ENCODE measurements at places on chromosomes 6 and 20.

GRCh38 chr6:100452998-100453397, 11.7 kb downstream of the SIM1 start:
- DNase-seq, result no peak

DNA sequence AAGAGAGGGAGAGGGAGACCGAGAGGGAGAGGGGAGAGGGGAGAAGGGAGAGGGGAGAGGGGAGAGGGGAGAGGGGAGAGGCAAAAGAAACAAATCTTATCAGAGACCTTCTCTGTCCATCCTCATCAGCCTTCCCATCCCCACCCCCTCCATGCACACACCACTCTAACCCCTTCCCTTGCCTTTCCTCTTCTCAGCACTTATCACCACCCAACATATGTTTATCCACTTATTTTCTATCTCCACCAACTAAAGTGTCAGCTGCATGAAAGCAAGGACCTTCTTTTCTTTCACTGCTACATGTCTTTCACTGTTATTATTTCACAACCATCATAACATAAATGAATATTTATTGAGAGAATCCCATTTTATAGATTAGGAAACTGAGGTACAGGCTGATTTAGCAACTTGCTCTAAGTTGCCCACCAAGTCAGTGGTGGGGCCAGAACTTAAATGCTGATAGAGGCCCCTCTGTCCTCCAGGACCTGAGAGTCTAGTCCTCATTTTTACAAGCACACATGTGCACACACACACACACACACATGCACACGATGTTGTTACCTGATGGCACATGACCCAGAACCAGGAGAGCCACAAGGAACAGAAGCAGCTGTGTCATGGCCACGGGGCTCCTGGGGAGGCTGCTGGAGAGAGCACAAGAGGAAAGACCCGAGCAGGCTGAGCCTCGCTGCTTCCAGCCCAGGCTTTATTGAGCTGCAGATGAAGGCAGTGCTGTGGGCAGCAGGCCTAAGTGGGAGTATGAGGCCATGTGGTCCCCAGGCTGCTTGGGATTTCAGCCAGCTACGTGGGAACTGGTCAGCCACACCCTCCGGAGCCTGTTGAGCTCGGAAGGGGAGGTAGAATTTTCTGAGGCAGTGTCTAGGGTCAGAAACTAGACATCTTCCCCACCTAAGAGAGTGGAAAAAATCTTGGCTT, 2.3 kb downstream of the DEFB124 start:
- DNase-seq, result no peak

DNA sequence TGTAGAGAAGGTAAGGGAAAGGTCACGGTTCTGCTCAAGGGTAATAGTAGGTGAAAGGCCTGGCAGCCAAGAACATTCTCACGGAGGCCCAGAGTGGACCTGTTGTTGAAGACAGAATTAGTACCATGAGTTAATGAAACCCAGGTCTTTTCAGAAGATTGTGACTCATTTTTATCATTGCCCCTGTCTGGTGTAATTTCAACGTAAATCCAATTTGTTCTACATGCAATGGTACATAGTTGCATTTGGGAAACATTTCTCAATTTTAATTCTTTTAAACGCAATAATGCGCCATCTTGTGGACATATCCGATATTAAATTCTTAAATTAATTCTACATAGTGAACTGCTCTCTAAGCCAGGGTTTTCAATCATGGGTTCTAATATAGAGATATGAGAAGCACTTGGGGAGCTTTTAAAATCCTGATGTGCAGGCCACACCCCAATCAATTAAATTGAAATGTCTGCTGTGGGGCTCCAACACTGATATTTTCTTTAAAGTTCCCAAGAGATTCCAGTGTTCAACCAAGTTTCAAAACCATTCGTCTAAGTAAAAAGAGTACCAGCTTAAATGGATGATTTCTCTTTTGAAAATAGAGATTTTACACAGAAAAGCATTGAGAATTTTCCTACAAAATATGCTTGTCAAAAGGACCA, 257.4 kb downstream of the PLCB1 start:
- peak; percentile 23 for DNase-seq

DNA sequence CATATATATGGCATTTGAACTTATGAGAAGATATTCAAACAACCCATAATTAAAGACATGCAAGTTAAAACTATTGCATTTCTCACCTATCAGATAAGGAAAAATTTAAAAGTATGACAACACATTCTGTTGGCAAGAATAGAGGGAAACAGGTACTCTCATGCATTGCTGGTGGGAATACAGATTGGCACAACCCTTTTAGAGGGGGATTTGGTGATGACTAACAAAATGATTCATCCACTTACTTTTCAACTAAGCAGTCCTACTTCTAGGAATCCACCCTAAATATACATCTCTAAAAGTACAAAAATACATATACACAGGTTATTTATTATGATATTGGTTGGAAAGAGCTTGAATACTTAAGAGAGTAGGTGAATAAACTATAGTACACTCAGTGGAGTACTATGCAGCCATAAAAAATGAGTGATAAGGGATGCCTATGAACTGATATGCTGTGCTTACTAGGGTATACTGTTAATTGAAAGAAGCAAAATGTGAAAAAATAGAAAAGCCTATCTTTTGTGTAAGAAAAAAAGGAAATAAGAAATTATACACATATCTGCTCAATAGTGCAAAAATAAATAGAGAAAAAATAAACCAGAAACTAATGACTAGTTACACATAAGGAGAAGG, 42.2 kb downstream of the ADAT2 start:
- peak; percentile 39 for DNase-seq

DNA sequence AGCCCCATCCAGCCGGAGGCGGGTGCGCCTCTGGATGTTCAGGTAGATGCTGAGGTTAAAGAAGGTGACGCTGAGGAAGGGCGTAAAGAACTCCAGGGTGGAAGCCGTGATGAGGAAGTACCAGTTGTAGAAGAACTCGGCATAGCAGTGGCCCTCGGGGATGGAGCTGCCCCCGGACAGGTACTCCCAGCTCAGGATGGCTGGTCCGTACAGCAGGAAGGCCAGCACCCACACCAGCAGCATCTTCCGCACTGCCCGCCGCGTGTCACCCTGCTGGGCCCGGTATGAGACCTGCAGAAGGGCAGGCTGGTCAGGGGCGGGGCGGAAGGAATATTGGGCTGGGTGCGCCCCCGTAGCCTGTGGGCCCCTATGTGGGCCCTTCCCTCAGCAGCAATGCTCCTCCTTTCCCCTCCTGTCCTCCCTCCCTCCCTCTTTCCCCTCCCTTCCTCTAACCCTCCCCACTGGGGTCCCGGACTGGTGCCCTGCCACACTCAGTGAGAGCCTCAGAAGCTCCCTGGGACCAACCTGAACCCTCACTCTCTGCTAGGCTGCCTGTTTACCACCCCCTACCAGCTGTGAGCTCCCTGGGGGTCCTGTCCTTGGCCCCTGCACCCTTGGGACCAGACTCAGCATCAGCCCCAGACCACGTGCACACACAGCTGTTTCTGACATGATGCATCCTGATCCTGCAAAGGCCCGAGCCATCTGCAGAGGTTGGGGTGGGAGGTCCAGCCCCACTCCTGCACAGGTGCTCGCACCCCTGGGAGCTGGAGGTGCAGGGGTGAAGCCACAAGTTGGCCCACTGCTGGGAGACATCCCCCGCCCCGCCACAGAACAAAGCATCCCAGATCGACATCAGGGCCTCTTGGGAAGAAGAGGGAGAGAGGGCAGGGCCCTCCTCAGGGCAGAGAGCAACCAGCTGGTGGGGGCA, 3.2 kb downstream of the HRH3 start:
- no peak for DNase-seq

GRCh38 chr20:14963262-14963663, 625.9 kb upstream of the FLRT3 start:
- peak; percentile 90 for DNase-seq

DNA sequence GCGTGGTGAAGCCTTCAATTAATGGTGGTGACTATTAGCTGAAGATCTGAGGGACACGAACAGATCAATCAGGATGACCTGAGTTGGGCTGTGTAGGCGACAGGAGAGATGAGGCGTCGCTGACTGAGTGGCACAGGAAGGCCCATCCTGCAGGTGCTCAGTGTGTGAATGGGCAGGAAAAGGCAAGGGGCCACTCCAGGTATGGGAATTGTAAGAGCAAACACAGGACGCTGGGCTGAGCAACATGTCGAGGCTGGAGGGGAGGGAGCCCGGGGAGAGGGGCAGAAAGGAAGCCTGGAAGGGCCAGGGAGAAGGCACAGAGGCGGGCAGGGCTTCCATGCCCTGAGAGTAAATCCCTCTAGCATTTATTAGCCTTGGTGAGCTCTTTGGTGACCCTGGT, 151.0 kb downstream of the VEGFA start:
- DNase-seq, result no peak

DNA sequence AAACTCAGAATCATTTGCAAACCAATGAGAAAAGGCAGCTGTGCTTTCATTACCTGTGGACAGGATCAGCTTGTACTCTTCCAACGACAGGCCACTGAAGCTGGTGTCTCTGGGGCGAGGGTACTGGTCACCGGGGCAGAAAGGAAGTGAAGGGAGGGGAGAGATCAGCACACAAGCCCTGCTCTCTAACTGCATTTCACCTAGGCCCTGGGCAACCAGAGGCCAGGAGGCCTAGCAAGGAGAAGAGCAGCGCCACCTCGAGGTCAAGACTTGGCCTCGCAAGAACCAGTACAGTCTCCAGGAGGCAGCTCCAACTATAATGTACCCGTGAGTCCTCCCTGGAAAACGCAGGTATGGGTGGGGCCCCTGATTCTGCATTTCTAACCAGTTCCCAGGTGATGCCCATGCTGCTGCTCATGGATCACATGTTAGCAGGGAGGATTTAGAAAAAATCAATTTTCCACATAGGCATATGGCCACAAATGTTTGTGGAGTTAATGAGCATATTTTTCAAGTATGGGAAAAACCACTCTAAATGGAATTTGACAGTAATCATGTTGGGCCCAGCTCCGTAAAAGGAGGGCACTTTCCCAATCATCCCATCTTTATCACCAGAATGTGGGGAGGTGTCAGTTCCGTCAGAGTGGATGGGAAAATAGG, 11.0 kb downstream of the UQCC2 start:
- DNase-seq, result peak; percentile 71

GRCh38 chr6:86407128-86407527, 530.2 kb upstream of the HTR1E start:
- no peak for DNase-seq

GRCh38 chr20:49846206-49846807, 33.7 kb downstream of the SLC9A8 start:
- DNase-seq, result peak; percentile 62

DNA sequence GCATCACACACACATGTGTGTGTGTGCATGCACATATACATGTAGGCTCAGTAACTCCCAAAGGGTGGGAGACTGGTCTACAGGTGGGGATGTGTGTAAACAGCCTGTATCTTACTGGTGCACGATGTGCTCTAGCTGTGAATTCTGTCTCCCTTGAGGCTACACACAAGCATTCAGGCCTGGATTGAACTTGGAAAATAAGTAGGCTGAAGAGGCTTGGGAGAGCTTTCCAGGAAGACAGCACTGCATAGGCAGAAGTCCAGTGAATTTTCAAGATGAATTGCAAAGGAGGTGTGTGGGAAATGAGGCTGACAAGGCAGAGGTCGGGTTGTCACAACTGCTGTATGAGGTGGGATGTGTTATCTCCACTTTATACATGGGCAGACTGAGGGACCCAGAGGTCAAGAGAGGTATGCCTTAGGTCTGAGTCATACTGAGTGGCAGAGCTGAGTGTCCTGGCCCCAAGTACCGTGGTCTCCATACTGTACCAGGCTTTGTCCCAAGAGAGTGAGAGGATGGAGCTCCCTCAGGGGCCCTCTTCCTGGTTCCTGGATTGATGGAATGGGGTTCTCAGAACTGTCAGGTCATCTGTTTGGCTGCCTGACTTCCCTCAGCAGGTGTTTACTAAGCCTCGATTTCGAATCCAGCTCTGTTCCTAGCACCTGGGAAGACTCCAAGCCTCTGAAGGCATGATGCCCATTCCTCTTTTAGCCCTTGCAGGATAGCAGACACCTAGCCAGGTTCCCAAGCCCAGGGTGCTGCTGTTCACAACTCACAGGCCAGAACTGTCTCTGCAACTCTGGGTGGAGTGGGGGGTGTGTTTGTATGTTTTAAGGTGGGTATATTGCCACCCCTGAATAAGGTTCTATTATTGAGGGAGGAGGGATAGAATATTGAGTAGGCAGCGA, 14.4 kb downstream of the SNPH start:
- DNase-seq, result peak; percentile 40

DNA sequence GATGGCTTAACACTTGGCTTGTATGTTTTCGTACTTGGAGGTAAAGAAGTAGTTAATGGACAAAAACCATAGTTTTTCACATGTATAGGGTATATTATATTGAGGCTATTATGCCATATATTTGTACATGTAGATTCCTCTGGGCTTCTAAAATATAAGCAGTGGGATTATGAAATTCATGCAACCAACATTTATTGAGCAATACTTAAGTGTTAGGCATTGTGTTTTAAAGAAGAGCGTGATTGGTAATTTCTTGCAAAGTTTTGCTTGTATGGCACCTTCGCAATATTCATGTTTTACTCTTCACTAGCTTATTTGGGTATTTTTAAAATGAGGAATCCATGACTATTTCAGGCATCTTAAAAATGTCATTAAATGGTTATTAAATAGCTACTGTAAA, 2.5 kb downstream of the TULP4 start:
- DNase-seq, result no peak
